ENCODE measurements at places on chromosomes 2 and 18.

DNA sequence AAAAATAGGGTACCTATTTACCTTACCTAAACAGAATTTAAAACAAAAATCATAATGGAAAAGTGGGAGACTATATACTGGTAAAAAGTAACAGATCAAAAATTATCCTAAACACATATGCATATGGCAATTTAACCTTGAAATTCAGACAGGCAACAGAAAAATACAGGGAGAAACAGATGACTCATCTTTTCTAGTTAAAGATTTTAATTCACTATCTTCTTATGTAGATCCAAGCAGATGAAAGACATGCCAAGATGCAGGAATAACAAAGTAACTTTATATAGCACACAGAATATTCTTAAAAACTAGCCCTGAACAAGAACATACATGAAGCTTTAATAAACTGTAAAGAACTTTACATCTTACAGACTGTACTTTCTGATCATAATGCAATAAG is 30.9 kb downstream of the PRPF40A start:
- DNase-seq = no peak

GRCh38 chr2:25419678-25420242 is 78.0 kb upstream of the DNMT3A start:
- DNase-seq = no peak

- DNase-seq = no peak
Measured at GRCh38 chr2:55418512-55419232, 984 bp downstream of the CCDC88A start.

DNA sequence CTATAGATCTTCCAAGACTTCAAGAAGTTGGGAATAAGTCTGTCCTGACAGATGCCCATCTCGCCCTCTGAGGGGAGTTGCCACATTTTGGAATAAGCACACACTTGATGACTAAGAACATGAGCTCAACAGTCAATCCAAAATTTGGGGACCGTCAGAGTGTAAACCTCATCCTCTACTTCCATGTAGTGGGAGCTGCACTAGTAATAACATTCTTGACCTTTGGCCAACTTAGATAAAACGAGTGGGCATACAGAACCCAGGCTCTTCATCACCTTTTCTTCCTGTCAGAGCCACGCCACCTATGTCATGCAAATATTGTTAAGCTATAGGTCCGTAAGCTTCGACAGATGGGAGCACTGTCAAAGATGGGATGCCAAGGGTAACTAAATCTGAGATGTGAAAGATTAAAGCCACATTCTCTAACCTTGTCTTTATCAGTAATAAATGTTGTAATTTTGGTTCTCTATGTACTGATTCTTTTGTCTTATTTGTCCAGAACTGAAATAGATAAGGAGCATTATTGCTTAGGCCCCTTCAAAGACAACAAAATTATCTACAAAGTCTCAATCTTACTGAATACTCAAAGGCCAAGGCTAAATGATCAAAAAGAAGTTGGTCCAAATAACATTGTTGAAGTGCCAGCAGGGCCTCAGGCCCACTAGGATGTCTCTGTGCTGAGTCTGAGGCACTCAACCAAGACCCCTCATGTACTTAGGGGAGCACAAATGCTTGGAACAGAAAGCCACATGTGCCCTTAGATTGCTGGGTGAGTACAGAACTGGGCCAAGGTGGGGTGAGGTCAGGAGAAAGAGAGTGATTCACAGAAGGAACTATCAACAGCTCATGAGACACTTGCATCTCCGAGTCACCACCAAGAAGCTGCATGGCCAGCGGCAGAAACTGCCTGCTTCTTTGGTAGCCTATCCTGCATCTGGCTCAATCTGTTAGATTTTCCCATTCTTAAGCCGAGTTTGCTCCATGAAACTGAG is 15.0 kb downstream of the CDH2 start:
- DNase-seq = no peak

DNA sequence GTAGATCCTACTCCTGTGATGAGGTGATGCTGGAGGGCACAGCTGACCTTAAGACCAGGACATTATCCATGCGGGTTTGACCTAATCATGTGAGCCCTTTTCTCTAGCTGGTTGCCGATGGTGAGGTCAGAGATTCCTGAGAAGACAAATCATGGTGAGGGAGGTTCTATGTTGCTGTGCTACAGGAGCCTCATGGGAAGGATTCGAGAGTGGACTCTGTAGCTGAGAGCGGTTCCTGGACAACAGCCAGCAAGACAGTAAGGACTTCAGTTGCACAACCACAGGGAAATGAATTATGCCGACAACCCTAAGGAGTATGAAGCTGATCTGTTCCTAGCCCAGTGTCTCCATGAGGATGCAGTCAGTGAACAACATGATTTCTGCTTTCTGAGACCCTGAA is 80.4 kb downstream of the EPB41L3 start:
- DNase-seq = no peak

- DNase-seq = no peak
Measured at GRCh38 chr2:240467659-240468302, 32.3 kb downstream of the GPC1 start.

- DNase-seq = no peak
Measured at GRCh38 chr2:207073412-207073800, 92.3 kb downstream of the KLF7 start.

DNA sequence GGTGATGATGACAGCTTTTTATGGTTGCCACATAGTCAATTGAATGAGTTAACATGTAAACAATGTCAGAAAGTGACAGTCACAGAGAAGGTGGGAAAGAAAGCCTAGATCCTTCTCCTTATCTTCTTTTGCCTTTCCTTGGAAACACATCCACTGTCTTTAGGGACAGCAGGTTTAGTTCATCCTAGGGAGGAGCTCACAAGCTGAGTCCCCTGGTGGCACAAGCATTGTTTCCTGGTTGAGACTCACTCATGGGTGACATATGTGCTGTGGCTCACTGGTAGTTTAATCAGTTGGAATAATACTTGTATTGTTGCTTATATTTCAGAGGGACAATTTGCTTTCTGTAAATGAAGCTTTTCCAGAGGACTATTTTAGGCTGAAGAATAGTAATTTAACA is 598.5 kb downstream of the CNTNAP5 start:
- no peak for DNase-seq

- no peak for DNase-seq
Measured at GRCh38 chr2:18976168-18976961, 382.1 kb downstream of the OSR1 start.

DNA sequence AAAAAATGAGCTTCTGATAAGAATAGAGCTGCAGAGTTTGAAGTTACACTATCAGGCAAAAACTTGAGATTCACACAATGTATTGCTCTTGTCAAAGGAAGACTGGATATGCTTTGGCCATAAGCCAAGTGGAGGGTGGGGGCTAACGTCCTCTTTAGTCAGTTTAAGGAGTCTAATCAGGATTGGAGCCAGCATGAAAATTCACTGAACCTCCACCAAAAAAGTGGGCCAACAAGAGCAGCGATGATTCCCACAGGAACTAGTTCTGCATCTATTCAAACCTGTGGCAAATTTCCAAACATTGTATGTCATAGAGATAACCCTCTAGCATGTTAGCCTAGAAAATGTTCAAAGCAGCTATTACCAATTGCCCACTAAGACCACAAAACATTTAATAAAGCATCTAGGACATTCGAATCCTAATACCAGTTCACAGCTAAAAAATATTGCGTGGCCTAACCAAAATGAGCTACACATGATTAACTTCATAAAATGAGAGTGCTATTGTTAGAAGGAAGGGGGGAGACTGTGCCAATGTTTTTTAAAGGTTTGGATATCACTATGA is 43.5 kb upstream of the TMEM247 start:
- no peak for DNase-seq

DNA sequence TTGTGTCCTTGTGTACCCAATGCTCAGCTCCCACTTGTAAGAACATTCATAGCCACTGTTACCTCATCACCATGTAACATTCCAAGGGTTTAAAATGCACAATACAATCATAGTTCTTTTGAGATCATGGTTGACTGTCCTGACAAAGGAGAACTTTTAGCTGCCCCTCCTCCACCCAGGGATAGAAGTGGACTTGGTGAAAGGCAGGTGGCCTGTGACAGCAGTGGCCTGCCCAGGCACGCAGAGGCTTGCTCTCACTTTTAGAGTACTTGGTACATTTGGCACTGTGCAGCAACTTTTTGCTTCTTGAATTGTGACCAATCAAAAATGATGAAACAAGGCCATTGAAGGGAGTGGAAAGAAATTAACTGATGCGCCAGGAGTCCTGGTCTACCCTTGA is 108.7 kb downstream of the ANKRD44 start:
- no peak for DNase-seq
